ENCODE measurements at places on chromosomes 7 and 10.

GRCh38 chr10:60293581-60294175, 96.0 kb downstream of the ANK3 start:
- DNase-seq, result no peak

DNA sequence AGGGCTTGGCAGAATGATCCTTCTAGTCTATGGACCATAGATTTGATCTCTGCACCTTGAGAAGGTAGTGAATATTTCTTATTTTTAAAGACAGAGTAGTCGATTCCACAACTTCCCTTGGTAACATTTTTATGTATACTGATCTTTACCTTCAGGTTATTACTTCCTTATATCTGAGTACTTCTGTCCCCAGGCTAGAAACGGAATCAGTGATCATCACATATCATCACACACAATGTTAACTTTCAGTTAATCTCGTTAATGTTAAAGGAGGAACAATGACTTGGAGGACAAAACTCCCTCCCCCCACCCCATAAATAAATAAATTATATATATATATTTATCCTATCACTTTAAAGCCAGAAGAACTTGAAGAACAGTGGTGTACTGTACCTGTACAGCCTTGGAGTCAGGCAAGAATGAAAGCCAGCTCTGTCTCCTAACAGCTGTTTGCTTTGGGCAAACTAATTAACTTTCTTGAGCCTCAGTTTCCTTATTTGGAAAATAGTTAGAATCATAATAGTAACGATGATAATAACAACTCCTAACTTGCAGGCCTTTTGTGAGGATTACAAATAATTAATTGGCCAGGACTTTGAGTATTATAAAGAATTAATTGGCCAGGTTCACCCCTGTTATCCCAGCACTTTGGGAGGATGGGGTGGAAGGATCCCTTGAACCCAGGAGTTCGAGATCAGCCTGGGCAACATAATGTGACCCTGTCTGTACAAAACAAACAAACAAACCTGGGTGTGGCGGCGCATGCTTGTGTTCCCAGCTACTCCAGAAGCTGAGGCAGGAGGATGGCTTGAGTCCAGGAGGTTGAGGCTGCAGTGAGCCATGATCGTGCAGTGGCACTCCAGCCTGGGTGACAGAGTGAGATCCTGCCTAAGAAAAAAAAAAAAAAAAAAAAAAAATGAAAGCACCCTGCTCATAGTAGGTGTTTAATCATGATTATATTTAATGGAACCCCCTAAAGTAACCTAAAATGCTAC, 63.5 kb downstream of the SAMD9 start:
- no peak for DNase-seq

GRCh38 chr7:94701555-94701973, 45.6 kb upstream of the SGCE start:
- peak; percentile 50 for DNase-seq

DNA sequence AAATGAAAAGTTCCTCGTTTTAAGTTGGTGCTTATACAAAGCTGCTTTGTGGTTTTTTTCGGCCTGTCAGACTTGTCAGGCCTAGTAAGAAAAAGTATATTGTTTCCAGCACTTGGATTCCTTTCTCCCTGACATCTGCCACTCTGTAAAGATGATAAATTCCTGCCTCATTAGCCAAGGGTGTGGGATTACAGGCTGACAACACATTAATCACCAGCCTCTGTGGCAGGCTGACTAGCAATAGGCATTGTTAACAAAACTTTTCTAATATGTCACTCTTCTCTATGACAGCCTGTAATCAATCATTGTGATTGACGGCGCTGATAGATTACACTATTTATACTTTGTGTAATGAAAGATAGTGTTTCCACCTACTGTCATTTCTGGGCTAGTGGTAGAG, 682.5 kb downstream of the LRMDA start:
- peak; percentile 32 for DNase-seq

- no peak for DNase-seq
Measured at GRCh38 chr10:89921403-89921802, 220.0 kb downstream of the KIF20B start.

- no peak for DNase-seq
Measured at GRCh38 chr10:17100586-17100985, 29.0 kb downstream of the CUBN start.

GRCh38 chr10:48472501-48473069, 132.3 kb downstream of the ARHGAP22 start:
- DNase-seq, result no peak

- DNase-seq, result no peak
Measured at GRCh38 chr7:131826960-131827359, 270.5 kb upstream of the PODXL start.

- no peak for DNase-seq
Measured at GRCh38 chr7:70506434-70506833, 625.5 kb upstream of the GALNT17 start.

GRCh38 chr10:61905837-61906561, 4.5 kb downstream of the ARID5B start:
- no peak for DNase-seq

DNA sequence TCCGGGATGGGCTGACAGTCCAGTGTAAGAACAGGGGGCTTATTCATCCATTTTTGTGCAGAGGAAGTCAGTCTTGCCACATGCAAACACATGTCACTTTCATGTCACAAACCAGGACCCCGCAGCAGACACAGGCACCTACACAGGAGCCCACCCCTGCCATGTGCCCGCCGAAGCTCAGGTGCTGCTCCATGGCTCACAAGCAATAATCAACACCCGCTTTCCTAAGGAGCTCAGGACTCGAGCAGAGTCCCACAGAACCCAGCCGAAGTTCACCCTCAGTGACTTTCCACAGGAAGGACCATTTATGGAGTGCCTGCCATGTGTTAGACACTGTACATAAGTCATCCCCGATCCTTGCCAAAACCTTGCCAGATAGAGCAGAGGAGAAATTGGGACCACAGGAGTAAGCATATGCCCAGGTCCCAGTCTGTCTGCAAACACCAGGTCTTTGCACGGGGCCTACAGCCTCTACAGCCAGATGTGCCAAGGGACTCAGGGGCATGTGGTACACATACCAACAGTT, 99.4 kb downstream of the EBF3 start:
- no peak for DNase-seq

GRCh38 chr10:80275135-80275498, 14.3 kb downstream of the MAT1A start:
- no peak for DNase-seq

- DNase-seq, result no peak
Measured at GRCh38 chr10:32347363-32348022, 535 bp upstream of the EPC1 start.

GRCh38 chr10:116203661-116204060, 69.3 kb downstream of the GFRA1 start:
- no peak for DNase-seq

DNA sequence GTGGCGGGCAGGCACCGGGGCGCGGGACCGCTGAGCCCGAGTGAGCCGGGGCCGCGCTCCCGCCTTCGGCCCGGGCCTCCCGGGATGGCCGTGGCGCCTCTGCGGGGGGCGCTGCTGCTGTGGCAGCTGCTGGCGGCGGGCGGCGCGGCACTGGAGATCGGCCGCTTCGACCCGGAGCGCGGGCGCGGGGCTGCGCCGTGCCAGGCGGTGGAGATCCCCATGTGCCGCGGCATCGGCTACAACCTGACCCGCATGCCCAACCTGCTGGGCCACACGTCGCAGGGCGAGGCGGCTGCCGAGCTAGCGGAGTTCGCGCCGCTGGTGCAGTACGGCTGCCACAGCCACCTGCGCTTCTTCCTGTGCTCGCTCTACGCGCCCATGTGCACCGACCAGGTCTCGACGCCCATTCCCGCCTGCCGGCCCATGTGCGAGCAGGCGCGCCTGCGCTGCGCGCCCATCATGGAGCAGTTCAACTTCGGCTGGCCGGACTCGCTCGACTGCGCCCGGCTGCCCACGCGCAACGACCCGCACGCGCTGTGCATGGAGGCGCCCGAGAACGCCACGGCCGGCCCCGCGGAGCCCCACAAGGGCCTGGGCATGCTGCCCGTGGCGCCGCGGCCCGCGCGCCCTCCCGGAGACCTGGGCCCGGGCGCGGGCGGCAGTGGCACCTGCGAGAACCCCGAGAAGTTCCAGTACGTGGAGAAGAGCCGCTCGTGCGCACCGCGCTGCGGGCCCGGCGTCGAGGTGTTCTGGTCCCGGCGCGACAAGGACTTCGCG, 534 bp downstream of the FZD9 start:
- no peak for DNase-seq

- no peak for DNase-seq
Measured at GRCh38 chr10:33510206-33510605, 175.7 kb upstream of the NRP1 start.

DNA sequence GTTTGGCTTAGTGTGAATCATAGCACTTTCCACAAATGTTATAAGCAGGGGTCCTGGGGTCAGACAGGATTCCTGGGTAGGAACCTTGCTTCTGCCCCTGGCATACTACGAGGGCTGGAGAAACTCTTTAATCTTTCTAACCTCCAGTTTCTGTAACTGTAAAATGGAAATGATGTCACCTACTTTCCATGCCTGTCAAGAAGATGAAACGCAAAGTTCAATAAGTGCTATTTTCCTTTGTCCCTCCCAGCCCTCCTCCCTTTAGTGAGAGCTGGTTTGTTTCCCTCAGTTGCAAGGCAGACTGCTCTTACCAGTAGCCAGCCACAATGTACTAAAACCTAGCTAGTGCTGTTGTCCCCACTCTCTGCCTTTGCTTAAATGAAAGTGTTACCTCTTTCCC, 117.1 kb upstream of the HPS1 start:
- no peak for DNase-seq

DNA sequence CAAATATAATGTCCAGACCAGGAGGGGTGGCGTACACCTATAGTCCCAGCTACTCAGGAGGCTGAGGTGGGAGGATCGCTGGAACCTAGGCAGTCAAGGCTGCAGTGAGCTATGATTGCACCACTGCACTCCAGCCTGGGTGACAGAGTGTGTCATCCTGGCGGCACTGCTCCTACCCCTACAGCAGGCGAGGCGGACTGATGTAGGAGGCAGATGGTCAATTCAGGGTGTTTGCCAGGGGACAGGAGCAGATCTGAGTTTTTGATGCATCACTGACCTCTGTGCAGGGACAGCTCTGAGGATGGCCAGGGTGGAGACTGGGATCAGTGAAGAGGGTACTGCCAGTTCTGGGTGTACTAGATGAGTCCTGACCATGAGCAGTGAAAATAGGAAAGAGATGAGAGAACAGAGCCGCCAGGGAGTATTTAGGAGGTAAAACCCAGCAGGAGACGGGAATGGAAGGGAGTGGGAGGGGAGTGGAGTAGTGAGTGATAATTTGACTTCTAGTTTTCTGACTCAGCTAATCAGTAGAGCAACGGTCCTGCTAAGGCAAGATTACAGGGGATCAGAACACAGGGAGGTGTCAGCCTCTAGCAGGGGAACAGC, 75.3 kb downstream of the HIP1 start:
- no peak for DNase-seq

DNA sequence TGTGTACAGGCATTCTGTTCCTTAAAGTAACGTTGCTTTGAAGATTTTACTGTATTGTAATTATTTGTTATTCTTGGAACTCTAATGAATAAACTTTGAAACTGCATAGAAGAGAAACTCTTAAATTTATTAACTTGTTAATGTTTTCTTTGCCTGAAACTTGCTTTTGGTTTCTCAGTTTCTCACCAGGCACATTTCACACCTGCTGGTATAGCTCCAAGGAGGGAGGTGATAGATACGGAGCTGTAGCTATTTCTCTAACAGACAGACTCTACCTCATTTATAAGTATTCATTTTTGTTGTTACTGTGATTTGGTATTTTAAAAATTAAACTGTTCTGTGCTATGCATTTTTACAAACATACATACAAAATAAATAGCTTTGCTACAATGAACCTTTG, 32.7 kb downstream of the R3HCC1L start:
- no peak for DNase-seq

- DNase-seq, result no peak
Measured at GRCh38 chr7:44621034-44621749, 14.8 kb downstream of the OGDH start.

DNA sequence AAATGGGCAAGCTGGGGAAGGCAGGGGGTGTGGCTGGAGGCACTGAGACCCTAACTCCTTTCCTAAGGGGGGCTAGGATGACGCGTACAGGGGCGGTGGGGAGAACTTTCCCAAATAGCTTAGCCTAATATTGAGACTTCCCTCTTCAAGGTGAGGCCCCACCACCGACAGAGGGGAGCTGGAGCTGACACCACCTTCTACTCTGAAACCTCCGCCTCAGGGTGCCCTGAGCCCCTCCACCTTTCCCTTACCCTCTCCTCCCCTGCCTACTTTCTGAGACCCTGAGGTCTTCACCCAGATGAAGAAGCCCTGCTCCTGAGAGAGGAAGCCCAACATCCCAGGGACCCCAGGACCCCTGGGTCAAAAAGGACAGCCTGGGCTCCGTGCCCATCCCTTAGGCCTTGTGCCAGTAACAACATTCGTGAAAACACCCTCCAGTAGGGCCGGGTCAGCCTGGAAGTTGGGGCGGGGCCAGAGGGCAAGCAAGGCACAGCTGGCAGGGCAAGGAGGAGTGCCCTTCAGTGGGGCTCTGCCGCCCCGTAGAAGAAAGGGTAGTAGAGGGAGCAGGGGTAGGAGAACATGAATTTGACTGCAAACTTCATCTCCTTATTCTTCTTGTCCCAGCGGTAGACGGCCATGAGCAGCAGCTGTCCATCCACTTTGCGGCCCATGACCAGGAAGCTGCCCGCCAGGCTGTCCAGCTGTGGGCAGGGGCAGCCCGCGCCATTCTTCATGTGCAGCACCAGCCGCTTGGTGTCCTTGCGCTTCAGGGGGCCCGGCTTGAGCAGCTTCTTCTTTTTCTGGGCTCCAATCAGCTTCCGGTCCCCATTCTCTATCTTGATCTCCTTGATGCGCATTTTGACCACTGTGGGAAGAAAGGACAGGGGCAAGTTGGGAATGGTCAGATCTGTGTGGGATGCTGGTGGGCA, 4.5 kb downstream of the SFRP5 start:
- DNase-seq, result no peak

DNA sequence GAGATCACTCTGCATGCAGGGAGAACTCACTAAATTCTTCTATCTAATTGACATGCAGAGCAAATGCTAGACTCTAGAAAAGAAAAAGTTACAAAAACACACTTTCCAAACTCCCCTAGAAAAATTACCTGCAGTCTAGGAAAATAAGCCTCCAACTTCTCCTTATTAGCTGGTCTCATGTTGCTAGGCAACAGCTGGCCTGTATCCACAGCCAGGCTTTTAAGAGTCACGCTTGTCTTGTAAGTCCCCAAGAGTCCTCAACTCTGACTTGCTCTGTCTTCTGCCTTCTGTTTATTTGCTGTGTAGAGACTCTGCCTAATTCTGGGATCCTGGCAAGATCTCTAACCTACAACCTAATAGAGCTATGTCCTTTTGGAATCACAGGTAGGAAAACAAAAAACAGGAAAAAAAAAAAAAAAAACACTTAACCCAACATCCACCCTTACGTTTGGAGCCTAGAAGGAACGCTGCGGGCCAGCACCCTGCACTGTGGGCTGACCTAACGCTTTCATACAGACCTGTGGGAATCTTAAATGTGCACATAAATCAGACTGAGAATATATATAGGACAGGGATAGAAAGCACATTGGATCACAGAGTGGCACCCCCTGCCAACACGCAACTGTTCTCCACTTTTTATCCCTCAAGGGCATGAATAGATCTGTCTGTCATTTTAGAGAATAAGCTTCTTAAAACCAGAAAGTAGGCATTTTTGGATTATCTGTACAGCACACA, 117.0 kb upstream of the PTPRZ1 start:
- peak; percentile 48 for DNase-seq

GRCh38 chr10:29692121-29692539, 57.4 kb upstream of the SVIL start:
- DNase-seq, result no peak

- DNase-seq, result no peak
Measured at GRCh38 chr10:35448687-35449662, 112.7 kb downstream of the CCNY start.

Data from neuronal stem cell (in vitro differentiated cells).